ENCODE measurements at places on chromosomes 13 and 19.

- no peak for DNase-seq
These were observed 66.5 kb upstream of the STARD13 start for GRCh38 chr13:33352041-33352440.

GRCh38 chr19:18683109-18683957 lies at the start of gene CRTC1:
Gene CRTC1 (plus strand): TSS chr19:18683680. CDS start chr19:18683703, 23 bp downstream.
- DNase-seq, result peak; percentile 90

- peak; percentile 61 for DNase-seq
These were observed 5.2 kb upstream of the PLIN4 start for GRCh38 chr19:4523306-4524110.

- no peak for DNase-seq
These were observed 15.8 kb upstream of the ARHGEF7 start for GRCh38 chr13:111099290-111099689.

- DNase-seq, result no peak
These were observed 1.5 kb downstream of the EPSTI1 start for GRCh38 chr13:42990291-42991232.

DNA sequence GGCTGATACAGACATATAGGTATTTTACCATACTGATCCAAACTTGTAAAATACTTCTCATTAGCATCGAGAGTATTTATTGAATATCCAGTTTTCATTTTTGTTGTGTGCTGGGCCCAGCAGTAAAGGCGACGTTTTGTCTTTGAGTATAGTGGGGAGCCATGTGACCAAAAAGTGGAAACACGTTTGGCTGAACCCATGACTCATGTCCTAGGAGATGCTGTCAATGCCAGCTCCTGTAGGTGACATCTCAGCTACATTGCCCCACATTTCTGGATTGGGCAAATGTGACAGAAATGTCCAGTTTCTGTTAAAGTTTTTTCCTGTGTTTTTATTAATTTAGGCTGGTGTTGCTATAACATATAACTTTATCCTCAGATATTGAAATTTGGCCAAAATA lies 26.1 kb upstream of the GTF3A start:
- no peak for DNase-seq

DNA sequence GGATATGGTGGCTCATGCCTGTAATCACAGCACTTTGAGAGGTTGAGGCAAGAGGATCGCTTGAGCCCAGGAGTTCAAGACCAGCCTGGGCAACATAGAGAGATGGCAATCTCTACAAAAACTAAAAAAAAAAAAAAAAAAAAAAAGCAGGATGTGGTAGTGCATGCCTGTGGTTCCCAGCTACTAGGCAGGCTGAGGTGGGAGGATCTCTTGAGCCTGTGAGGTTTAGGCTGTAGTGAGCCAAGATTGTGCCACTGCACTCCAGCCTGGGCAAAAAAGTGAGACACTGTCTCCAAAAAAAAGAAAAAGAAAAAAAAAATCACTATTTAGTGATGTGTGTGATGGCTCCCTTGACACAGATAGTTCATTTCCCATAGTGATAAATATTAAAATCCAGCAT lies 365.0 kb upstream of the NBEA start:
- DNase-seq, result no peak

DNA sequence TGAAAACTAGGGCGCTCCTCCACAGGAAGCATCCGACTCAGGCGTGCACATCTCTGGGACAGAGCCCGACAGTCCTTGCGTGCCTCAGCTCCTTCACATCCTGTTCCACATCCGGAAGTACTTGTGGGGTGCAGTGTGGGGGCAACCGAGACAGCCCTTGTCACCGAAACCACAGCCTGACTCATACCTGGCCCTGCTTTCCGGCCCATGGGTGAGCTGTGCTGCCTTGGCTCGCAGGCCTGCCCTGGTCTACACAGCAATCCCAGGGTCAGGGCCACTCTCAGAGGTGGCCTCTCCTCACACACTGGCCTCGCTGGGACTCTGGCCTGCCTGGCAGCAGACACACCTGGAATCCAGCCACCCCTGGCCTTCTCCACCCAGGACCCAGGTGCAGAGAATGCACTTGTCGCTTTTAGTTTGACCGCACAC lies 100.4 kb downstream of the STK24 start:
- no peak for DNase-seq

GRCh38 chr13:35347679-35348205 lies 128.7 kb downstream of the MAB21L1 start:
- DNase-seq, result no peak

DNA sequence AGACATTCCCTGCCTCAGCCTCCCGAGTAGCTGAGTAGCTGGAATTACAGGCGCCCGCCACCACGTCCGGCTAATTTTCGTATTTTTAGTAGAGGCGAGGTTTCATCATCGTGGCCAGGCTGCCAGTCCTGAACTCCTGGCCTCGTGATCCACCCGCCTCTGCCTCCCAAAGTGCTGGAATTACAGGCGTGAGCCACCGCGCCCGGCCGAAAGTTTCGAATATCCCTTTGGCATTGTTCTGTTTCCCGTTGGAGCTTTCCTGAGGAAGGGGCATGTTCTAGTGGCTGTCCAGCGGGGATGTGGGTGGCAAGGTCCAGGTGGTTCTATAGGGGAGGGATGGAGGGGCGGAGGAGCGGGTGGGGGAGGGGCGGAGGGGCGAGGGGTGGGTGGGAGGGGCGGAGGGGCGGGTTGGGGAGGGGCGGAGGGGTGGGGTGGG lies 2.1 kb upstream of the BSG start:
- no peak for DNase-seq

DNA sequence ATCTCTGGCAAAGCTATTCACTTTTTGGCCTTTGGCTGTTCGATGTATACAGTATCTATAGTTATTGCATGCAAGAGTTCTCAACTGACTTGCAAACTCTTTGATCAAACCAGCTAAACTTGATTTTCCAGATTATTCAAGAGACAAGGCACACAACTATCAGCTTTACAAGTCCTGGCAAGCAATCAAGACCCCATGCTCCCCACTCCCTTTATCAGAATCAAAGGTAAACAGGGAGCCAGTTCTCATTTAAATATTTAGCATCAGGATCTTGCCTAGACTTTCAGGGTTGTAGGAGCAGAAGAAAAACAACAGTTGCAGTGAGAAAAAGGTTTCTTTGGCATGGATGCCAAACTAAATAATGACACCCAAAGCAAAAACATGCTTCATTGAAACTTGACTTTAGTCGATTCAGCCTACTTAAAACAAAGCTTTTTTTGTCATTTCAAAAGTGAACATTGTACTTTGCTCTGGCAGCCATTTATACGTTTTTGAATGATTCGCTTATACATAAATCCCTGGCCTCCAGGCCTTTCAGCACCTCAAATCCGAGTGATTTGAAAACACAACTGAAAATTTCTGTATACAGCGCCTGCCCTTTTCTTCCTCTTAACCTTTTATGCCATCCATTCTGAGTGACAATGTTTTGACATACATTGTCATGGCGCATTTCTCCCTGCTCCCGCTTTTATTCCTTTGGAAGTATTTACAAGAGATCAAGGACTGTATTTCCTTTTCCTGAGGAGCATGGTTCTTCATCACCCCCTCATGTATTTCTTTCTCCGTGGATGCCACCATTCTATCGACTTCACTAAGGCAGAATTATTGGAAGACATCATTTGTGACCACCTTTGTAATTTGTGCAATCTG lies 340.8 kb downstream of the KLF5 start:
- DNase-seq, result peak; percentile 60

DNA sequence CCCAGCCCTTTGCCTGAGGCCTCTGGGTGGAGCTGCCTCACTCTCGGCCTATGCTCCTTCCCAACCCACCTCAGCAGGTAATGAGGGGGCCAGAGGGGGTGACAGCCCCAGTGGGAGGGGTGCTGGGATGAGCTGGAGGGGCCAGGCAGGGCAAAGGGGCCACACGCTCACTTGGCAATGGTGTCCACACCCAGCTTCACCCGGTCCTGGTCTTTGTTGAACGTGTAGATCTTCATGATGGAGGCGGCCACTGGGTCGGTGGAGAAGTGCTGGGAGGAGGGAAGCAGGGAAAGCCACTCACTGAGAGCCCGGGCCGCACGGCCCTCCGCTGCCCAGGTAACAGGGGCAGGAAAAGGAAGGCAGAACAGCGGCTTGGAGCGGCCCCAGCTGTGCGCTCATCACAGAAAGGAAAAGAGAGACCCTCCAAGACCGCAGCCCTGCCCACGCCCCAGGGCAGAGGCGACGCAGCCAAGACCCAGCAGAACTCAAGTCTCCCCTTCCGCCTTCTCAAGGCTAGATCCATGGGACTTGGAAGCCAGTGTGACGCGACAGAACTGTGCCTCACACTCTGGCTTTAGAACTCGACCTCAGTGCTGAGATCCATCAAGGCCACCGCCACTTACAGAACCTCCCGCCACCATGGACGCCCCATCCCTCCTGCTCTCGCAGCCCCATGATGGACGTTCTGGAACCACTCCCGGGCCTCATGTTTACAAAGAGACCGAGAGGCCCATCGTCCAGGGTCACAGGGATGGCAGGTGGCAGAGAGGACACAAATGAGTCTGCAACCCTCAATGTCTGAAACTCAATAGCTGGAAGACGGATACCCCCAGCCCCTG lies 9.2 kb downstream of the UBXN6 start:
- DNase-seq, result no peak

- no peak for DNase-seq
These were observed 7.1 kb downstream of the ARGLU1 start for GRCh38 chr13:106560821-106561220.

GRCh38 chr19:2587001-2587719 lies 111.2 kb downstream of the GADD45B start:
- DNase-seq, result no peak

DNA sequence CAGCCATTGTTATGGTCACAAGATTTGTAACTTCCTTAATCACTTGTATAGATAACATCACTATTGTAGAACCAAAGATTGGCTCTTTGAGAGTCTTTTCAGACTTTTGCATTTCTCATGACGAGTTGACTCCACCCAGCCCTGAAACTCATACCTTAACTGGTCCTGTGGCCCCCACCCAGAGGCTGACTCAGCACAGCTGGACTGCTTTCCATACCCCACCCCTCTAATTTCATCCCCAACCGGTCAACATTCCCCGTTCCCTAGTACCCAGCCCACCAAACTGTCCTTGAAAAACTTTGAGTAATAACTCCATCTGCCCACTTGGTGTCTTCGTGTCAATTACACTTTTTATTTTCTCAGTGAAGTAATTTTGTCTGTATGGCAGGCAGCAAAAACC lies 32.1 kb upstream of the SLITRK1 start:
- DNase-seq, result no peak

GRCh38 chr19:19167612-19168011 lies 2.5 kb downstream of the MEF2B start:
- no peak for DNase-seq

DNA sequence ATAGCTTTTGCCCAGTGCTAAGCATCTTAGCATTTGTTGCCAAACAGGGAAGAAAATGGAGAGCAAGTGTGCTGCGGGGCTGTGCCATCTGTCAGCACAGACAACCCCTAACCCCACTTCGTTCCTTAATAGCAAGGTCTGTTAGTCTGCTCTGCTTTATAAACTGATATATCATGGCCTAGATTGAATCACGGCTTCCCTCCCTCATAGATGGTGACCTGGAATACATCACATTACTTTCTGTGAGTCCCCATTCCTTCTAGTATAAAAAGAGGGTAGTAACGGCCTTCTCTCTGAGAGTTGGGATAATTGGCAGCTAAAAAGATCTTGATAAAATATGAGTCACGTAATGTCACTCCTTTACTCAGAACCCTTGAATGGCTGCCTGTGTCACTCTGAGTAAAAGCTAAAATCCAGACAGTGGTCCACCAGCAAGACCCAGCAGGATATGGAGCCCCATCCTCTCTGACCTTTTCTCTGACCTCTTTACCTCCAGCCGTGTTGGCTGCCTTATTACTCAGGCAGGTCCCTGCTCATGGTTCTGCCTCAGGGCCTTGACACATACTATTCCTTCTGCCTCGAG lies 151.7 kb downstream of the DLEU7 start:
- no peak for DNase-seq

GRCh38 chr13:99339736-99340397 lies 32.7 kb upstream of the GPR183 start:
- DNase-seq, result no peak

DNA sequence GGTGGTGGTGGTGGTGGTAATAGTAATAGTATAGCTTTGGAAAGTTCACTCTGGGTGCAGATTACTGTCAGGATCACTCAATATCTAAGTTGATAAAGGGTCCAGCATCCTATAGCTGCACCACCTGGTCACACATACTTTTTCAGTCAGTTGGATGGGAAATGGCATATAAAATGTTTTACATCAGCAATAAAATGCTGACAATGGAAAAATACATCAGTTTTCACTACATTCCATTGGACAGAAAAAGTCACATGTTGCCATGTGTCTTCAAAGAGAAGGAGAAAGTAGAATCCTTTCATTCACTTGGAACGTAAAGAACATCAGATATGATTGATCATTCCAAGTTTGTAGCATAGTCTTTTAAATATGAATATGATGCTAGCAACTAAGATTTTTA lies 481.4 kb downstream of the SLITRK6 start:
- DNase-seq, result no peak

DNA sequence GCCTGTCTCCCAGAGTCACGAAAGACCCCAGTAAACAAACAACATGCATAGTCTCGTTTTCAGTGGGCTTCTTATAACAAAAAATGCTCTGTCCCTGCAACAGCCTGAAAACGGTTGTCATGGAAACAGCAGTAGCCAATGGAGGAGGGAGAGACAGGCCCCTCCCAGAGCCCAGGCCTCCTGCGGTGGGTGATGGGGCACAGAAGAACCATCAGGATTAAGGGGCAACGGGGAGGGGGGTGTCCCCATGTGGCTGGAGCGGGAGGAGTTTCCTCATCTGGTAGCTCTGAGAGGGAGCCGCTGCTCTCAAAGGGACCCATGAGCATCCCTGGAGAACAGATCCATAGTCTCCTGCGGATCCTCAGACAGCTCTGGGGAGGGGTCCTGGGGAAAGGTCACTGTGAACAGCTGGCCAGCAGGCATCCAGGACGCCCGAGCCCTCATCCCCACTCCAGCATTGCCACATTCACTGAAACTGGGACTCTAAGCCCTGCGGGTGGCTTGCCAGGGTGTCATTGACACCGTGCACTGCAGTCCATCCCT lies 37.5 kb upstream of the PNMA8B start:
- DNase-seq, result peak; percentile 21

DNA sequence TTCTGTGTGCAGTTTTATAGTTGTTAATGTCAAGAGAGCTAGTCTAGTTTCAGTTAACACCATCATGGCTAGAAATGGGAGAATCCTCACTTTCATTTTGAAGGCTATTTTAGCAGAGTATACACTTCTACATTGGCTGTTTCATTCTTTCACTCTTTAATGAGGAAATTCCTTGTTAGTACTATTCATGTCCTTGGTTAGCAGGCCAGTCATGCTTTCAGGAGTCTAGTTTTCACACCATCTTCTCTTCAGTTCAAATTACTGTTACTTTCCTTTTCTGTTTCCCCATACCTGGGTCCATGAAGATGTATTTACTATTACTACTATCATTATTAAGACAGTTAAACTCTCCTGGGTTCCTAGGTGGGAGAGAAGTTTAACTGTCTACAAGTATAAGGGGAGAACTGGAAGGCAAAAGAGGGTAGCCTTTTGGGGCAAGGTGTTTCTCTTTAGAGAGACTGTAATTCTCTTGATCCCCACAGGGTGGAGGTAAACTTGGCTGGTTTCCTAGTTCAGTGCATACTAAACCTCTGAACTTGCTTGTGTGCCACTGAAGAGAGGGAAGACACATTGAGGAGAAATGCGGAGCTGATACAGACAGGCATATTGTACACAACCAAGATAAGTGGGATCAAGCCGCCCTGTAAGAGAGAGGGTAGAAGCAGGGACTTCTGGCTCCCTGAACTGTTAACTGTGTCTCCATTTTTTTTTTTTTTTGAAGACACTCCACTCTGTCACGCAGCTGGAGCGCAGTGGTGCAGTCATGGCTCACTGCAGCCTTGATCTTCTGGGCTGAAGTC lies 41.3 kb upstream of the IGFL4 start:
- peak; percentile 72 for DNase-seq

- DNase-seq, result no peak
These were observed 46.4 kb downstream of the GGACT start for GRCh38 chr13:100541897-100542825.
